ENCODE measurements at places on chromosomes 11 and 22.

- no peak for DNase-seq
These were observed 17.3 kb downstream of the PACSIN2 start for GRCh38 chr22:42997582-42998090.

- no peak for DNase-seq
These were observed 4.2 kb downstream of the LHFPL7 start for GRCh38 chr22:24942301-24942700.

- no peak for DNase-seq
These were observed 51.2 kb downstream of the CSTF3 start for GRCh38 chr11:33110083-33110482.

DNA sequence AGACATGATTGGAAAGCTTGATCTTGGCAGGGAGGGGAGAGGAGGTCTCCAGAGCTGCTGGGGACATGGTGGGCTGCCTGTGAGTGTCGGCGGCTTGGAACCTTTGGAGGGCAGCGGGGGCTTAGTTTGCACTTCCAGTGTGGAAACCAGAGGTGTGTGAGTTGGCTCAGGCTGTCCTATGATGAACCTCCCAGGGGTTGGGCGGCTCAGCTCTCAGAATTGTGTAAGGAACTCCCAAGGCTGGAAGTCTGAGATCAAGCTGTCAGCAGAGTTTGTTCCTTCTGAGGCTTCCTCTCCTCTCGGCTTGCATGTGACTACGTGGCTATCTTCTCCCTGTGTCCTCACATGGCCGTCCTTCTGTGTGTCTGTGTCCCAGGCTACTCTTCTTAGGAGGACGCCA is 87.9 kb upstream of the B3GAT1 start:
- no peak for DNase-seq

GRCh38 chr11:132122735-132123134 is 752.3 kb downstream of the NTM start:
- DNase-seq, result no peak
